Breast epithelium (tissue), 4 donors: ENCODE measurements at places on chromosomes 3 and 15. TPM values are rescaled to one million over a fixed set of nuclear protein-coding genes. Genes with fewer than 3 reads are reported as not detected.

DNA sequence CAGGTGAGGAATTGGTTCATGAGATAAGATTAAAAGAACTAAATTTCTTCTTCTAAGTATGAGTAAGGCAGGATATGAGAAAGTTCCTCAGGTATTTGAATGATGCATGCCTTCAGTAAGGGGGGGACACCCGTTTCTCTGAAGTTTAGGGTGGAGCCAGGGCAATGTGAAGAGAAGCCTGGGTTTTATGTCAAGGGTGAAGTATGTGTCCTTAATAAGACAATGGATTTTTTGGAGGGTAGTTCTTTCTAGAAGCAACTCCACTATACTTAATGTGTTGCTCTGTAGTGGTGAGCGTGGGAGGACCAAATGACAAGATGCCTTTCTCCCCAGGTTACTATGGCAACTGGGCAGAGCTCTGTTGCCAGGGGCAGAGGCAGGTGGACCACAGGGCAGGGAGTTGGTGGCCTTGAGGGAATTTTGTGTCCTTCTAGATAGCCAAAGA lies 44.0 kb downstream of the PHLDB2 start:
- no peak overlapping the region for H3K27ac ChIP-seq
- DNase-seq = no peak
- H3K4me3 ChIP-seq = no peak overlapping the region
- H3K36me3 ChIP-seq = no peaks in the 10 kb centered on the region
- no peaks in the 10 kb centered on the region for H3K27me3 ChIP-seq

- H3K36me3 ChIP-seq = no peaks in the 10 kb centered on the region
- no peak overlapping the region for H3K4me3 ChIP-seq
- H3K27me3 ChIP-seq = no peaks in the 10 kb centered on the region
- no peaks in the 10 kb centered on the region for H3K4me1 ChIP-seq
Observed at GRCh38 chr3:66270701-66271100, 49.9 kb downstream of the SLC25A26 start.

- no peak overlapping the region for H3K27ac ChIP-seq
- H3K27me3 ChIP-seq = peaks cover 3% of the 10 kb centered on the region
- no peak overlapping the region for H3K4me3 ChIP-seq
- H3K36me3 ChIP-seq = no peaks in the 10 kb centered on the region
- H3K4me1 ChIP-seq = no peaks in the 10 kb centered on the region
Observed at GRCh38 chr15:28890711-28891495, 5.1 kb downstream of the APBA2 start.

DNA sequence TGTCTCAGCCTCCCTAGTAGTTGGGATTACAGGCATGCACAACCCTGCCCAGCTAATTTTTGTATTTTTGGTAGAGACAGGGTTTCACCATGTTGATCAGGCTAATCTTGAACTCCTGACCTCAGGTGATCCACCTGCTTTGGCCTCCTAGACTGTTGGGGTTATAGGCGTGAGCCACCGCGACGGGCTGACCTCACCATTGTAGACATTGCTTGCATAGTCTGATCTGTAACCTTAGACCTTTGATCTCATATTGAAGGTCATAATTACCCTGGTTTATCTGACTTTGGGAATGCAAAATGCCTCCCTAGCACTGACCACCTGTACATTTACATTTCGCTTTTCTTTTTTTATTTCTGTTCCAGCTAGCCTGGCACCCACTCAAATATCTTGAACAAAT lies 31.2 kb downstream of the ADGRG7 start:
- H3K36me3 ChIP-seq = no peaks in the 10 kb centered on the region
- no peak overlapping the region for H3K27ac ChIP-seq
- DNase-seq = no peak
- H3K4me1 ChIP-seq = no peaks in the 10 kb centered on the region
- H3K27me3 ChIP-seq = no peaks in the 10 kb centered on the region
- no peak overlapping the region for H3K4me3 ChIP-seq

DNA sequence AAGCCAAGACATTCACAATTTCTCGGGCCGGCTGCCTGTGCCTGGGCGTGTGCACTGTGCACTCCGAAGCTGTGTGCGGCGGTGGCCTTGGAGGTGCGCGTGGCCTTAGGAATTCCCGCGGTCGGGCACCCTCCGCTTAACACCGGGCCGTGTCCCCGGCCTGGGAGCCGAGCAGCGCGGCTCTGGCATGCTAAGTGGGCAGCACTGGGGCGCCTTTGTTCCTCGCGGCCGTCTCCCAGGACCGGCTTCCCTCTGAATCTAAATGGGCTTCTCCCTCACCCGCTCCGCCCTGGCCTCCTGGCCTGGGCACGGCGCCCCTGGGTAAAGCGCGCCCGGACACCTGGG lies 498 bp upstream of the ARNT2 start:
- H3K27ac ChIP-seq = no peak overlapping the region
- peak overlapping the region; percentile 63 for H3K4me3 ChIP-seq
- no peak for DNase-seq
- H3K27me3 ChIP-seq = no peaks in the 10 kb centered on the region
- no peaks in the 10 kb centered on the region for H3K36me3 ChIP-seq

The CSPG4 gene
- 6.3 TPM for total RNA-seq

DNA sequence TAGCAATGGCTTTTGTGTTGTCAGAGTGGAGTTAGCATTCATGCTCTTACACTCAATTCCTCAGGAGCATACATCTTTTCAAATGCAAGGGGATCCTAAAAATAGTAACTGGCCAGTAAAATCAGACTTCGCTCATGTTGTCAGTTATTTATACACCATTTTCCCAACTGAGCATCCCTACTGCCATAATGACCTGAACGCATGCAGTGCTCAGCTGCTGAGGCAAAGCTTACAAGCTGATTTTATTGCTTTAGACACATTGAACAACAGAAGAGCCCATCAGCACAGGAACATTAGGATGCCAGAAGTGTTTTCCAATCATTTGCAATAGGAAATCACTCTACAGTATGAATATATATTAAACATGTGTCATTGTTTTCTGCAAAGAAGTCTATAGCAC lies 689.7 kb upstream of the BCHE start:
- no peak overlapping the region for H3K4me3 ChIP-seq
- H3K27me3 ChIP-seq = no peaks in the 10 kb centered on the region
- DNase-seq = no peak
- no peaks in the 10 kb centered on the region for H3K4me1 ChIP-seq

- peak overlapping the region; percentile 21 for H3K27ac ChIP-seq
- H3K36me3 ChIP-seq = no peaks in the 10 kb centered on the region
- DNase-seq = no peak
- H3K27me3 ChIP-seq = no peaks in the 10 kb centered on the region
- H3K4me3 ChIP-seq = no peak overlapping the region
Observed at GRCh38 chr3:48422681-48423080, 7.2 kb downstream of the PLXNB1 start.
